Right renal pelvis (tissue), 4 donors: ENCODE measurements at places on chromosomes 2 and 18.

GRCh38 chr2:233208382-233209116 lies 42.9 kb upstream of the ATG16L1 start:
- no peak for DNase-seq

DNA sequence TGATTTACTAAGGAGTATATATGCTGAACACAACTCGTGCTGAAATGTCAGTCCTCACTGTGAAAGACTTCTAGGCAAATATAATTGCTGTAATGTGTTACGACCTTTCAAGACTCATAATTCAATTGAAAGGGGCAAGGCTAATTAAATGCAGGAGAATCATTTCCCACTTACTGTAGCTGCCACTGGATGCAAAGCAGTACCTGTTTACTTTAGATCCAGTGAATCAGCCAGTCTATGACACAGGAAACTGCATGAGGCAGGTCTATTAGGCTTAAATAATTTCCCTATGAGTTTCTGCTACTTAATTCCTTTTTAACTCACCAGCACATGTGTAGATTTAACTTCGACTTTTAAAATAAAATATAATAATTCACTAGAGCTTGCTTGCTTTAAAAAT lies 125.6 kb downstream of the CTNNA2 start:
- DNase-seq = no peak

DNA sequence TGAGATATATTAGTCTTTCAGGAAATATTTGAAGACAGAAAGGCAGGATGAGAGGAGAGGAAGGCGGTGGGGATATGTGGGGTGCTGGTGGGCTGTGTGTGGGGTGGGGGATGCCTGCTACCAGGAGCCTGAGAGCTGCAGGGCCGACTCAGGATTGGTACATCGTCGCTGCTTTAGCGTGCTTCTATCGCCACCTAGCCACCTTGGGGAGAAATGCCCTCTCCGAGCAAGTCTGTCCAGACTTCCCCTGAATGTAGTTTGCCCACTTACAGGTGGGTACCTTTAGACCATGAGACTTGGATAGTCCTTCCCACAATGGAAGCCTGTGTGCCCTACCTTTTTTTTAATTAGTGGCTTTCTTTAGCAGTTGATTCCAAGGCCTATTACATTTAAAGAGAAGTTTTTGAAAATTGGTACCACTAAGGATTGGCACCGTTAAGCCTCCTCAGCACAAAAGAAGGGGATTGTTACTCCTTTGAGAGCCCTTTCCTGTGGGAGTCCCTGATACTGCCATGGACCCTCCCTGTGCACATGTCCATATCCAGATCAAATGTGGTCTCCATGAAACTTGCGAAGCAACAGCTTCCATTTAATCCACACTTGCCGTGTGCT lies 114.1 kb upstream of the NDUFV2 start:
- no peak for DNase-seq

DNA sequence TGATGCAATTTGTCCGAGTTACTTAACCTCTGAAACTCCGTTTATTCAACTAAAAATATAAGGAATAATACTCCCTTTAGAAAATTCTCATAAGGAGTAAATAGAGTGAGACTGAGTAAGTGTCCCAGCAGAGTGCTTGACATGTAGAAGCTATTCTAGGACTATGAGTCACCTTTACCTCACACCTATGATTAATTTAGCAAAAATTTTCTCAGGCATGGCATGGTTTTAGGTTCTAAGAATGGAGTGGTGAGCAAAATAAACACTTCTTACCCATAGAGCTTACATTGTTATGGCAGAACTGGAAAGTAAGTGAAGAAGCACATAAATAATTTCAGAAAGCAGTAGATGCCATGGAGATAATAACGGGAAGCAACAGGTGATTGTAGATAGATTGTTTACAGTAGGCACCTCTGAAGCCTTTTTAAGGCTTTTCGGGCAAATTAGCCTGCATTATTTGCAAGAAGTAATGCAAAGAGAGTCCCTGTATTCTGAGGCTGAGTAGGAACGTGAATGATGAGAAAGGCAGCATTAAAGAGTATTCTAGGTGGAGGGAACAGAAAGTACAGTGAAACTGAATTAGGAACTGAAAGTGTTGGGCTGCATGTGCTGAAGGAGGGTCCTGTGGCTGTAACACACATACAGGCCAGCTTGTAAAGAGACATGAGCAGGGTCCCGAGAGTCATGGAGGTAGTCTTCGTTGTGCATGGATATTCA lies 209.2 kb downstream of the ZNF407 start:
- DNase-seq = no peak

GRCh38 chr2:65666156-65666725 lies 233.8 kb upstream of the SPRED2 start:
- no peak for DNase-seq

GRCh38 chr2:67548317-67549201 lies 151.4 kb downstream of the ETAA1 start:
- no peak for DNase-seq

DNA sequence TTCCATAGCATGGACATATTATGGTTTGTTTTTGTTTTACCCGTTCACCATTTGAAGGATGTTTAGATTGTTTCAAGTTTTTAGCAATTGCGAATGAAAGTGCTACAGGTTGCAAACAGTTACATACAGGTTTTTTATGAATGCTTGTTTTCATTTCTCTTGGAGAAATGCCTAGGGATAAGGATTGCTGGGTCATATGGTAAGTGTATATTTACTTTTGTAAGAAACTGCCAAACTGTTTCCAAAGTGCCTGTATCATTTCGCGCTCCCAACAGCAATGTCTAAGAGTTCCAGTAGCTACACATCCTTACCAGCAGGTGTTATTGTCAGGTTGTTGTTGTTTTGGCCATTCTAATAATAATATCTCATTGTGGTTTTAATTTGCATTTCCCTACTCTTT lies 251.7 kb downstream of the PHLPP1 start:
- no peak for DNase-seq

DNA sequence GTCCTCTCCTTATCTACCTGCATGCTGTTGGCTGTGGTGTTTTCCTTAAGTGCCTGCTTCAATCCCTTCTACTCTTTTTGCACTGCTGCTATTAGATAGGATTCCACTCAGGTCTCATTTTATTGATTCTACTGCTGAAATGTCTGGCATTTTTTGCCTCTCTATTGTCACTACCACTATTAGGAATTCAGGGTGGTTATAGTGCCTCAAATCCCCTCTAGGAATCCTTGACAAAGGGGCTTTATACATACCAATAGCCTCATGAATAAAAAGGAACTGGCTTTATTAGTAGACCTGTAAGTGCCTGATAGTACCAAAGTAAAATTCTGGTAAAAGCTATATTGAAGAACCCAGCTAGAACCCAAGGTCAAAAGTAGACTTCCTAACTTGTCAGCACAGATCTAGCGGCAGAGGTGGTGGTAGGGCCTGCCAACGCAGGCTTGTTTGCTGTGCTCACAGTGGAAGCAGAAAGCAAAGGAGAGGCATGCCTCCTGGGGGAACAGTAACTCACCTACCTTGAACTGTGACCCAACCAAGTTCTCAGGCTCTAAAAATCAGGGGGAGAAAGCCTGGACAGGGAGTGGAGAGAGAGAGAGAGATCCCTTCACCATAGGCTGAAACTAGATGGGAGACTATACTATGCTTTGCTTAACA lies 200.8 kb downstream of the RAB3GAP1 start:
- no peak for DNase-seq

- peak; percentile 30 for DNase-seq
Observed at GRCh38 chr2:88170472-88170892, 336 bp downstream of the THNSL2 start.

- no peak for DNase-seq
Observed at GRCh38 chr2:160387558-160388262, 105.9 kb downstream of the RBMS1 start.

DNA sequence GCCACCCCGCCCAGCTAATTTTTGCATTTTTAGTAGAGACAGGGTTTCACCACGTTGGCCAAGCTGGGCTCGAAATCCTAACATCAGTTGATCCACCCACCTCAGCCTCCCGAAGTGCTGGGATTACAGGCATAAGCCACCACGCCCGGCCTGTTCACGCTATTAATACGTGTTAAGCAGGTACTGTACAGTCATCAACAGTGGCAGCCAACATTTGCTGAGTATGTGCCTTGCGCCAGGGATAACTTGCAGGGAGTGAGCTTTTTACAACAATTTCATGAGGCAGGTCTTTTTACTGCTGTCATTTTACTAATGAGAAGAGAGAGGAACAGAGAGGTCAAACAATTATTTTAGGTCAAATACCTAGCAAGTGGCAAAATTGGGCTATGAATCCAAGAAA lies 115.2 kb downstream of the AP1S3 start:
- no peak for DNase-seq

GRCh38 chr2:203535784-203536585 lies 884 bp upstream of the RAPH1 start:
- peak; percentile 5 for DNase-seq

GRCh38 chr2:27451095-27451494 lies 8.9 kb downstream of the KRTCAP3 start:
- no peak for DNase-seq

- no peak for DNase-seq
Observed at GRCh38 chr2:39377226-39377939, 59.7 kb downstream of the MAP4K3 start.

DNA sequence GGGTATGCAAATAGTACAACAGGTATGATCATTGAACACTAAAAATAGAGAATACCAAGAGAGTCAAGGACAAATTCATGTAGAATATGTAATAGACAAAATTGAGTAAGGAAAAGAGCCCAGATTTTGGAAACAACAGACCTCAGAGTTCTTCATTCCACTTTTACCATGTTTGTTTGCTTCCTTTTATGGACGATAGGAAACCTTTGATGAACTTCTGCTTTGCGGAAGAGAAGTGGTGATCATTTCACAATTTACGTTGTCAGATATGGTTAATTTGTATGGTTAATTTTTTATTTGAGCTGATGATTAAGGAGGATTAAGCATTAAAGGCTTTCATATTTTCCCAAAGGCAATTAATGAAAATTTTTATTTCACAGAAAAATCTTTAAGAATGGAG lies 16.3 kb downstream of the MARCHF7 start:
- DNase-seq = no peak

DNA sequence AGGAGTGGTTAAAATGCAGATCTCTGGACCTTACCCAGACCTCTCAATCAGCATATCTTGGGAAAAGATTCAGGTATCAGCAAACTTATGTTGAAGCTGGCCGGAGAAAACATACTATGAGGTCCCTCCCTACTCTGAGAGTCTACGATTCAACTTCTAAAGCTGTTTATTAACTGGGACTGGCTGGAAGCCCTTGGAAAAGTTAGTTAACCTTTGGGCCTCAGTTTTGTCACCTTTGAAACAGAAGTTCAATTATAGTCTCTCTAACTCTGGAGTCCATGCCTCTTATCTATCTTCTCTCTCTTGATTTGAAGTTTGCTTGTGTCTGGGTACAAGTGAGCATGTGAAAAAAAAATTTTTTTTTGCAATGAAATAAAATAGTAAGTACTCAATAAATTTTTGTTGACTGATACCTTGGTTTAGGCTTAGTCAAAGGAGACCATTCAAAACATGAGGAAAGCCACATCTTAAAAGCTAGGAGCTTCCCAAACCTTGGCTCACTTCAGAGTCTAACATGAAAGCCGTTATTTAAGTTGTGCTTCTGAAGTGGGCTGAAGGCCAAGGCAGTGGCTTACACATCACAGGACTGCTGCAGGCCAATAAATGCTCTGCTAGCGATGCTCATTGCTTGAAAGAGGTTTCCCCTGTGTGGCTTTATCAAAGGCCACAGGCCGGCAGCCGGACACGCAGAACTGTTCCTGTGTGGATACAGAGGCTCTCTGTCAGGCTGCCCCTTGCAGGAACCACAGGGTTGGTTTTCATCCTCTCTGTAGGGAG lies 110.6 kb upstream of the FAM136A start:
- no peak for DNase-seq

DNA sequence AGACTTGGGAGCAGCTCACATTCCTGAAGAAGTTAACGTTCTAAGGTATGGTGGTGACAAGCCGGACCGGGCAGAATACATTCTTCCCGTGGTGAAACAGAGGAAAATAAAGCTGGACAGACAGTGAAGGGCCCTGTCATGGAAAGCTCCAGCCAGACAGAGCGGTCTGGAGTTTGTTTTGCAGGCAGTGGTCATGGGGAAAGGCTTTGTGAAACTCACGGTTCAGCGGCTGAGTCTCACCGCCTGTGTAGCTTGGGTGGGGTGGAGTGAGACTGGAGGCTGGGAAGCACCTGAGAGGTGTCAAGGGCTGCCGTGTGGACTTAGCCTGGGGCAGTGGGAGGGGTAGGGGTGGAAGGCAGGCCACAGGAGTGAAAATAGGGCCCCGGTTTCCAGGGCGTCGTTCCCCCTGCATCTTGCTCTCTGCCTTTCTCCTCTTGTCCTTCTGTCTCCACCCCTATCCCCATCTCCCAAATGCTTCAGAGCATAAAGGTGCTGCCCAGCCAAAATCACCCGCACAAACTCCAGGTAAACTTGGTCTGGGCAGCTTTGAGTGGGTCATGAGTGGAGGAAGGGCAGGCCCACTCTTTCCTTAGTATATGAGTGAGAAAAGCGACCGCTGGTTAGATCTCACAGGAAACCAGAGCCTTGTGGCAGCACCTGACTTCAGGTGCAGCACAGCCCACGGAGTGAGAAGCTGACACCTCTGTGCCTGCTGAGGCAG lies 11.4 kb upstream of the SLC20A1 start:
- no peak for DNase-seq

GRCh38 chr18:23627321-23627720 lies 35.4 kb downstream of the ANKRD29 start:
- no peak for DNase-seq

DNA sequence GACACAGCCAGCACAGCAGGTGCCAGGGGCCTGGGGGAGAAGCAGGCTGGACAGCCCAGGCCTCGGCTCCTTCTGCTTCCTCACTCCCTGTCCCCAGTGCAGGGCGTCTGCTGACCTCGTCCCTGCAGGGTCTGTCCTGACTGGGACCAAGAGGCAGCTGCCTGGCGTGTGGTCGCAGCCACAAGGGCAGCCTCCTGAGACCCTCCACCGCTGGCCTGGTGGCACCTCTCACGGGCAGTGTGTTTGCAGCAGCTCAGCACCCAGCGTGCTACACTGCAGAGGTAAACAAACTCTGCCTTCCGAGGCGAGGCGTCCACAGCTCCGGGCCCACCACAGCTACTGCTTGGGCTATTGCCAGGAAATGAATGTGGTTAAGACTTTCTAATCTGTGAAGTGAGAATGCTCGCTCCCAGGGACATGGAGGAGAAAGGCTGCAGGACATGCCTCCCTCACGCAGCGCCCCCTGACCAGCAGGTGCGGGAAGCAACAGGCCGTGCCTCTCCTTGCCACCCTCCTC lies 46.1 kb upstream of the HPCAL1 start:
- DNase-seq = no peak

DNA sequence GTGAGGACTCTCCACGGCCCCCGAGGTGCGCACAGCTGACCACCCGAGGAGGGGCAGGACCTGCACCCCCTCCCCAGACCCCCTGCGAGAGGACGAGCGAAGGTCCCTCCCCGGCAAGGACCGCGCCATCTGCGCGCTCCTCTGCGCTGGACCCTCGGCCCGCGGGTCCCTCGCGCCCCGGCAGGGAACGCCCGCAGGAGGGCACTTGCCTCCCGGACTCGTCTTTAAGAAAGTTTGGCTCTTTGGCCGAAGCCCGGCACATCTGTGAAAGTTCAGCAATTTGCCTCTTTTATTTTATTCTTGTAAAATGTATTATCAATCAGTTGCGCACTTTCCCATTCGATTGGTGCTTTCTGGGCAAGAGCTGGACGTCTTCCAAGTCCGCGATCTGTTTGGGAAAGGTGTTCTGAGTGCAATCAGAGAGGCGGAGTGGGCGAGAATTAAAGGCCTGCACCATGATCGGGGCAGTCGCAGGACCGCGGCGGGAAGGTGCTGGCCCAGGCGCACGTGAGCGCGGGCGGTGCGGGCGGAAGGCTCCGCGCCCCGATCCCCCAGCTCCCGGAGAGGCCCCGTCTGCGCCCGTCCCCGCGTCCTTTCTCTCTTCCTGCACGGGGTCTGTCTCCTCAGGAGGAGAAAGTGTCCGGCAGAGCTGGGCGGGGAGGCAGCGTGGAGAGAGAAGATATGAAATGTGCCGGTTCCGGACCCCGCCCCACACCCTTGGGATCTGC lies 1.6 kb upstream of the ALKAL2 start:
- no peak for DNase-seq
